ENCODE measurements at places on chromosomes 1 and 21. TPM values are rescaled to one million over a fixed set of nuclear protein-coding genes. Genes with fewer than 3 reads are reported as not detected.

Gene ZNF684
- total RNA-seq: 4.4 TPM

Gene KCND3
- 48.1 TPM for total RNA-seq

Gene WLS
- total RNA-seq: 154 TPM

Gene OR14K1
- total RNA-seq: not detected

Gene TNFRSF25
- total RNA-seq: 9.1 TPM

Gene S100A9
- total RNA-seq: 93.1 TPM

Gene CLIC6
- total RNA-seq: 1.9 TPM

Gene ACOT11
- total RNA-seq: 6.9 TPM

Gene PADI3
- total RNA-seq: not detected

Gene ADAMTS4
- 7.3 TPM for total RNA-seq

Gene HES3
- total RNA-seq: not detected

Gene LPAR3
- 0.19 TPM for total RNA-seq

Gene NIBAN1
- 581 TPM for total RNA-seq

Gene RNF19B
- total RNA-seq: 16.2 TPM

Gene KRTAP7-1
- total RNA-seq: not detected

Gene SESN2
- 12.7 TPM for total RNA-seq

Gene FCER1A
- total RNA-seq: 6.2 TPM

Gene CYP4A22
- not detected for total RNA-seq

Gene TLR5
- total RNA-seq: 5.1 TPM

Gene SDF4
- total RNA-seq: 113 TPM

Gene EFNA4
- 4.0 TPM for total RNA-seq

Gene LY9
- 0.26 TPM for total RNA-seq

Gene SLC6A9
- total RNA-seq: 5.4 TPM
